ENCODE measurements at places on chromosomes 1 and 21. TPM values are rescaled to one million over a fixed set of nuclear protein-coding genes. Genes with fewer than 3 reads are reported as not detected.

Gene ANGPTL7
- total RNA-seq = not detected

Gene KRTAP13-2
- not detected for total RNA-seq

Gene UBQLN4
- total RNA-seq = 20.6 TPM

Gene IGSF21
- total RNA-seq = not detected

DNA sequence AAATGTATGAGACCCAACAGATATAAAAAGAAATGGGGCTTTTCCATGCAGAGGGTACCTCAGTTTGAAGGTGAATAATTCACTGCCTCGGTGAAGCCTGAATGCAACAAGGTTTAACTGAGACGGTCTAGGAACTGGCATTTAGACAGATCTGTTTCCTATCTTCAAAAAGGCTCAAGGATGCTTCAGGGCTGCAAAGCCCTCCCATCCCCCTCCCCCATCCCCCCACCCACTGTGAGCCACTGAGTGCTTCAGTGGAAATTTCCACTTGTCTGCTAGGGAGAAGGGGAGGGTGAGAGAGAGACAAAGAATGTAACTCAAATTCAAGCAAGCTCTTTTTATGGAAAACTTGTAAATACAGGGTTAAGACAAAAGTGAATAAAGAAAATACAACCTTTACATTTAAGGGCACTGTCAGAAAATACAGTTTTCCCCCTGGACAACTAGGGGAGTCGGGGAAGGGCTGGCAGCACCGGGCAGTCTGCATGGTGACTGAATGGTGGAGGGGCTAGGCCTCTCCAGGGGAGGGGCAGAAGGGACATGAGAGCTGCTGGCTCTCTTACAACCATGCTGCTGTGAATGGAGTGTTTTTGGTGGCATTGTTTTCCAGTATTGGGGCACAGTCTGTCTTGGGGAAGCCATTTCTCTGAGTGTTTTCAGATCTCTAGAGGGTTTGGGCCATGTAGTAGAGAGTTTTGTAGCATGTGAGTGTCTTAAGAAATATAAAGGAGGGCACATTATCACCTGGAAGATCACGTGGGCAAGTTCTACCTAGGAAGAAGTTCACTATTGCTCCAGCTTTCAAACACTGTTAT is 56.7 kb downstream of the MRPS6 start:
- DNase-seq = no peak

Gene CD52
- 4.7 TPM for total RNA-seq

DNA sequence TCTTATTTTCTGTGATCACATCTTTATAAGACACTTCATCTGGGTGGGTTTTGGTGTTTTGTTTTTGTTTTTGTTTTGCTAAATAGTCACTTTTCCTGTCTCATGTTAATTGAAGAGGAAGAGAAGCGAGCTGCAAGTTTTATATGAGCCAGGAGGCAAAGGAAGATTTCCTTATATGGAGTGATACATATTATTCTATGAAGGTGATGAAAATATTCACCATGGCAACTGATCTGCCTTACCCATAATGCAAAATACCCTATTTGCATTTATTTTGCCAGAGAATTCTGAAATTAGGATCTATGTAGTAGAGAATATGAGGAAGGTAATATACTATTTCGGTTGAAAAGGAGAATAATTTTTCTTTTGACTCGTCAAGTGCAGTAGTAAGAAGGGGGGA is 13.9 kb downstream of the CXADR start:
- no peak for DNase-seq

Measured in Peyer's patch (tissue), 4 donors.